ENCODE measurements at places on chromosomes 5 and 9.

GRCh38 chr5:119316086-119316485 lies 39.7 kb upstream of the TNFAIP8 start:
- no peak for DNase-seq

DNA sequence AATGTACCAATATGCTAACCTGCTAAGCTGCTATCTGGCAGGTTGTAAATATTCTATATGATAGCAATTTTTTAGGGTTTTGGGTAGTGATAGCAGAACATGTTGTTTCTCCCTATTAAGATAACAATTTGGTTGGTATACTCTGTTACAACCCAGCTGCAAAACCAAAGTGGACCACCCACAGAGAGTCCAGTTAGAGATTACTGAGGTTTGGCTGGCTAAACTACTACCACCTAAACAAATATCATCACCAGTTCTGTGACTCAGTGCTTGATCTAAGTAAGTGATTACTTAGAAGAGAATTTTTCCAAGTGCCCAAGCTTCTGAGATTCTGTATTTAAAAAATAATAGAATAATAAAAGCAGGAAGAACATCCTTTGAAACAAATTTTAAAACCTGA lies 72.3 kb downstream of the XRCC4 start:
- DNase-seq, result no peak

GRCh38 chr9:89555451-89556375 lies 49.1 kb upstream of the GADD45G start:
- DNase-seq, result no peak

DNA sequence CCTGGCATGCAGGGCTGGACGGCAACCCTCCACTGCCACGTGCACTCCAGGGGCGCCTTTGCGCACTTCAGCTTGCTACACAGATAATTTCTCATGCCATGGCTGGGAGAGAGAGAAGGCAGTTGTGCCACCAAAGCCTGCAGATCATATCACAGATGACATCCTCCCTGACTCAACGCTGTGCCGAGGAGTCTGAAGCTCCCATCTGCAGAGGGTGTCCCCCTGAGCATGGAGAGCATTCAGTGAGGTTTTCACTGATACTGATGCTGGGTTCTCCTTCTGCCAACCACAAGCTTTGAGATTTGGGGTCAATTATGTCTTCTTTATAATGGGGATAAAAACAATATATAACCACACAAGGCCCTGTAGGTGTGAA lies 607.4 kb upstream of the ADAMTS16 start:
- no peak for DNase-seq

- DNase-seq, result no peak
Observed at GRCh38 chr5:61023131-61023530, 78.1 kb downstream of the NDUFAF2 start.

DNA sequence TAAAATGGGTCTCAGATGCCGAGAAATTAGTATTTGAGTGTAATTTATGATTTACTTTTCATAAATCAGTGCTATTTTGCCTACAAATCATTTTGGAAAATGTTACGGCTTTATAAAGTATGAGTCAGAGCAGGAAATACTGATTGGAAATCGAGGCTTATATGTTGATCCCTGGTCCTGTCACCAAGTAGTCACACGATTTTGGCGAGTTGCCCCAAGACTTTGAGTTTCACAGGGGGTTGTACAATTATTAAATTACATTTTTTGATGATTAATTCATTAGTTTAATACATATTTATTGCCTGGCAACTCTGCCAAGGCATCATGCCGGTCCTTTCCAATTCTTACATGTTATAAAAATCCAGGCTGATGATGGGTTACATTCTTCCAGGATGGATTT lies 443.9 kb upstream of the KLF4 start:
- no peak for DNase-seq

- no peak for DNase-seq
Observed at GRCh38 chr5:126341906-126342630, 81.1 kb upstream of the GRAMD2B start.

GRCh38 chr9:87599901-87600610 lies 102.4 kb downstream of the DAPK1 start:
- DNase-seq, result no peak

GRCh38 chr5:139947727-139948126 lies 95.4 kb downstream of the NRG2 start:
- no peak for DNase-seq

- no peak for DNase-seq
Observed at GRCh38 chr5:103283120-103283519, 24.6 kb downstream of the MACIR start.

DNA sequence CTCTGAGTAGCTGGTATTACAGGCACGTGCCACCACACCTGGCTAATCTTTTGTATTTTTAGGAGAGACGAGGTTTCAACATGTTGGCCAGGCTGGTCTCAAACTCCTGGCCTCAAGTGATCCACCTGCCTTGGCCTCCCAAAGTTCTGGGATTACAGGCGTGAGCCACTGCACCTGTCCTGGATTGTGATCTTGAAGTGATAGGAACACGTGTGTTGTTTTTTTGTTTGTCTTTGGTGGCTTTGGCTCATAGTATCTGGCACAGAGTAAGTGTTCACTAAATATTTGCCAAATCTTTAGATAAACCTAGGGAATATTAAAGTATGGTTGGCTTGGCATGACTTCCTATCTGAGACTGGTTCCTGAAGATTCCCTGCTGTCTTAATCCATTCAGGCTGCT lies 172.7 kb downstream of the ARHGAP26 start:
- no peak for DNase-seq

GRCh38 chr5:112573441-112573840 lies 154.4 kb upstream of the EPB41L4A start:
- DNase-seq, result no peak

DNA sequence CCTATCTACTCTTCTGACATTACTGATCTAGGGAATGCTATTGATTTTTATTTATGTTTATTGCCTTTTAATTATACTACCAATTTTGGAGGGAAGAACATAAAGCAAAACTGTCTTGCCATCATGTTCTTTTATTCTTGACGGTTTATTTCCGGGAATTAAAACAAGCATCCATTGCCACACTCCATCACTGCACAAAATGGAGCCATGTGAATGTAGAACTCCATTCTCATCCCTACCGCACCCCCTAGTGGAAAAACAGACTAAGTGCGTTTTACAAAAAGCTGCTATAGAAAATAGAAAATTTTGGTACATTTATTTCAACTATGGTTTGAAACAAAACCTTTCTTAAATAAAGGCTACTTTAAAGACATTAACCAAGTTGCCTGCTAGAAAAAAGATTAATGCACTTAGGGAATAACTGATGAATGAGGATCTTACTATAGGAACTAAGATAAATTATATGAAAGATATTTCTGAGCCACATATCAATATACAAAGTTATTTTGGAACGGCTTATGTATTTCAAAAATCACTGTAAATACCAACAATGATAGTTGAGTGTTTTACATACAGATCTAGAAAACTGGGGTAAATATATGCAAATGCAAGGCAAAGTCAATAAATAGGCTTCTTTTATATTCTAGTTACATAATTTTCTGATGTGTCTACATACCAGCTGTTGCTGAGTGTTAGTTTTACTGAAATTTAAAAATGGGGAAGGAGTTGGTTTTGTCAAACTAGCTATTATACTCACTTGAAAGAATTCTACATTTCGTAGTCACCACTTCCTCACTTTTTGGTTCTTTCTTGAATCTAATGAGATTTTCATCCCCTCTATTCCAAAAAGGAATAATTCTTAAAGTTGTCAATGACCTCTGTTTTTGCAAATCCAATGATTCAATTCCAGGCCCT lies 26.5 kb downstream of the OXCT1 start:
- DNase-seq, result no peak

DNA sequence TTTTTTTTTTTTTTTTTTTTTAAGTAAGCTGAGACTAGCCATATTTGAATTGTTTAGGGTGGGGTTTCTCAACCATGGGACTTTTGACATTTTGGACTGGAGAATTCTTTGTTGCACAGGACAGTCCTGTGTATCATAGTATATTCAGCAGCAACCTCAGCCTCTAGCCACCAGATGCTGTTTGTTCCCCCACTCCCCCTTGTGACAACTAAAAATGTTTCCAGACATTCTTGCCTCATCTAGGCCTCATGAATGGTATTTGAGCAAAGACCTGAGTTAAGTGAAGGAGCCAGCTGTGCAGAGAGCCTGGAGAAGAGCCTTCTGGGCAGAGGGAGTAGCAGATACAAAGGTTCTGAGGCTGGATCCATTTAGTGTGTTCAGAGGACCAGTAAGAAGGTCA lies 155.9 kb downstream of the SGCD start:
- no peak for DNase-seq

DNA sequence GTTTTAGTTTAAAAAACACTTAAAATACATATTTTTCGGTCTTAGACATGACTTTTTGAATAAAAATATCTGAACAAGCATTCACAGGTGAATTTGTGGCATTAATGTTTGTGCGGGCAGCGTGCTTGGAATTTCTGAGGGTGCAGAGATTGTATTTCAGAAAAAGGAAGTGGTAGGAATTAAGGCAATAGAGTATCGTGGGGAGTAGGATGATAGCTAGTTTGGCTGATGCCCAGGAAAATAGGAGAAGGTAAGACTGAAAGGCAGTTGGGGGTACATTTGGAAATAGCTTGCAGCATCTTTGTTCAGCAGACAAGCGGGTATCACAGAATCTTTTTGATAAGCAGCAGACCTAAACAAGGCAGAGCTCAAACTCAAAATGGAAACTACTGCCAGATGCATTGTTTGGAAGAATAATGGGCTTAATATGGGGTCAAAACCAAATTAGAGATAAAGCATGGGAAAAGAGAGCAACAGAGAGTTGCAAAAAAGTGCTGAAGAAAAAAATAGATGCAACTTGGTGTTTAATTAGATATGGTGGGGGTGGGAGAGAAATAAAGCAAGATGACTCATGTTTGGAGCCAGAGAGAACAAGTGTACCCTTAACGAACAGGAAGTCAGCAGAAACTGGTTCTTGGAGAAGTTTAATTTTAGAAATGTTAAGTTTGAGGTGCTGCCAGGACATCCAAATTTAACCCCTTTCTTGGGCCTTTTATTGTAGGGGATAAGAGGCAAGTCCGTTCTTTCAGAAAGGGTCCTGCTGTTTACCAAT lies 85.7 kb upstream of the ARRDC3 start:
- DNase-seq, result no peak
